A172 (cell line): ENCODE measurements at places on chromosomes 7 and 10.

- DNase-seq = no peak
Observed at GRCh38 chr7:26584326-26584725, 280.1 kb downstream of the SKAP2 start.

GRCh38 chr10:48653347-48653746 is 31.3 kb upstream of the WDFY4 start:
- no peak for DNase-seq

DNA sequence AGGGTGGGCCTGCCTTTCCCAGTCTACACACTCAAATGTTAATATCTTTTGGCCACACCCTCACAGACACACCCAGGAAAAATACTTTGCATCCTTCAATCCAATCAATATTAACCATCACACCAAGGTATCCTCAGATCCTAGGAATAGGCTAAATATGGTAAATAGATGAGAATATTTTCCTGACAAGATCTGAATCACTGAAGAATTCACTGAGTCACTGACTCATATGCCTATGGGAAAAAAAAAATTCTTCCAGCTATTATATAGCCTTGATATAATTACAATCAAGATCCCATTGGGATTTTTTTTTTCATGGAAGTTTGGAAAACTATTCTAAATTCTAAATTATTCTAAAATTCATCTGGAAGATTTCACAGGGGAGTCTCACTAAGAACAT is 65.8 kb downstream of the INHBA start:
- no peak for DNase-seq

- DNase-seq = no peak
Observed at GRCh38 chr10:98186681-98187080, 52.2 kb downstream of the R3HCC1L start.

- DNase-seq = no peak
Observed at GRCh38 chr10:60497364-60497763, 107.7 kb upstream of the ANK3 start.

DNA sequence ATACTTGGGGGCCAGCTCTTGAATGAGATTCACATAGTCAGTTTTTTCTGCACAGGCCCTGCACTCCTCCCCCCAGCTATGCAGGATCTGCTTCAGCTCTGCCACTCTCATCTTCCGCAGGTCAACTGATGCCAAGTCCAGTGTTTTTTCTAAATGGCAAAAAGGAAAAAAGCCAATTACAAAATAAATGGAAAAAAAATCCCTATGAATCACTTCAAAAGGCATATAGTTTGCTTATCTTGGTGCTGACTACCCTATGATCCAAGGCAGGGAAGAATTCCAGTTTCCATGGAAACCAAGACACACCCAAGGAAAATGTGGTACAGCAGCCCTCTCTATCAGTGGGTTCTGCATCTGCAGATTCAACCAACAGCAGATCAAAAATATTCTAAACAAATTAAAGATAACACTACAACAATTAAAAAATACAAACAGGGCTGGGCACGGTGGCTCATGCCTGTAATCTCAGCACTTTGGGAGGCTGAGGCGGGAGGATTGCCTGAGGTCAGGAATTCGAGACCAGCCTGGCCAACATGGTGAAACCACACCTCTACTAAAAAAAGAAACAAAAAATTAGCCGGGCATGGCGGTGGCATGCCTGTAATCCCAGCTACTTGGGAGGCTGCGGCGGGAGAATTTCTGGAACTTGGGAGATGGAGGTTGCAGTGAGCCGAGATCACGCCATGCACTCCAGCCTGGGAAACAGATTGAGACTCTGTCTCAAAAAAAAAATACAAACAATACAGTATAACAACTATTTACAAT is 17.6 kb downstream of the CDNF start:
- DNase-seq = peak; percentile 96

GRCh38 chr10:114291516-114291915 is 52.5 kb downstream of the VWA2 start:
- no peak for DNase-seq

DNA sequence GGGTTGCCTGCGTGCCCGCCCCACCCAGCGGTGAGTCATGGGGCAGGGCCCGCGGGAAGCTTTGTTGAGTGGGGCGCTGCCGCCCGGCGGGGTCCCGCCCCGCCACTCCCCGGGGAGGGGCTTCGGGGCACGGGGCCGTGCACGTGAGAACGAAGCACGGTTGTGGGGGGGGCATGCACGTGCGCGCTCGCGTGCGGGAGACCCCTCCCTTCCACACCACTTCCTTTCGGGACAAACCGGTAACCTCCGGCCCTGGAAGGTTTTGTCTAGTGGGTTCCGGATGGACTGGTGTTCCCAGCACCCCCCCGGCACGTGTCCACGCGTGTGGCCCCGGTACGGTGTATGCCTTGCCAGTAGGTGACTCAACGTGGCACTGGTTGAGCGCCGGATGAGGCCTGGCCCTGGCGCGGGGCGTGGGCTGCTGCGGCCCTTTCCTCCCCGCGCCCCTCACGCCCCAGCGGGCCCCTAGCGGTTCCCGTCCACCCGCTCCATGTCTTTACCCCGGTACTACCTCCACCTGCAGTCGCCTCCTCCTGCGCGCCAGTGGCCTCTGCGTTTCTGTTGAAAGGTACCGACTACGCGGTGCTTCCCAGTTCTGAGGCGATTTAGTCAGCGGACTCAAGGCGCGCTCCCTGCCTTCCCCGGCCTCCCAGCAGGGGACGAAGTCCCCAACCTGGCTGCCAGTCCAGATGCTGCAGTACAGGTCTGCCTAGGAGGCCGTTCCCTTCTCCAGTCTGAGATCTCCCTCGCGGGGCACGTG is 3.1 kb downstream of the ADIRF start:
- peak; percentile 90 for DNase-seq

GRCh38 chr10:69065406-69066361 is 22.2 kb upstream of the SRGN start:
- peak; percentile 53 for DNase-seq

GRCh38 chr7:65338346-65338745 is 35.3 kb upstream of the ZNF92 start:
- DNase-seq = no peak

DNA sequence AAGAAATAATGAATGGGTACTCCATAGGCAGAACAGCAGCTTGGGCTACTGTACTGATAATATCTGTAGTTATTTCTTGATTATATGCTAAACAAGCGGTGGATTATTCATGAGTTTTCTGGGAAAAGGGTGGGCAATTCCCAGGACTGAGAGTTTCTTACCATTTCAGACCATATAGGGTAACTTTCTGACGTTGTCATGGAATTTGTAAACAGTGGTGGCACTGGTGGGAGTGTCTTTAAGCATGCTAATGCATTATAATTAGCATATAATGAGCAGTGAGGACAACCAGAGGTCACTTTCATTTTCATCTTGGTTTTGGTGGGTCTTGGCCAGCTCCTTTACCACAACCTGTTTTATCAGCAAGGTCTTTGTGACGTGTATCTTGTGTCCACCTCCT is 399.7 kb downstream of the CDC14C start:
- no peak for DNase-seq

DNA sequence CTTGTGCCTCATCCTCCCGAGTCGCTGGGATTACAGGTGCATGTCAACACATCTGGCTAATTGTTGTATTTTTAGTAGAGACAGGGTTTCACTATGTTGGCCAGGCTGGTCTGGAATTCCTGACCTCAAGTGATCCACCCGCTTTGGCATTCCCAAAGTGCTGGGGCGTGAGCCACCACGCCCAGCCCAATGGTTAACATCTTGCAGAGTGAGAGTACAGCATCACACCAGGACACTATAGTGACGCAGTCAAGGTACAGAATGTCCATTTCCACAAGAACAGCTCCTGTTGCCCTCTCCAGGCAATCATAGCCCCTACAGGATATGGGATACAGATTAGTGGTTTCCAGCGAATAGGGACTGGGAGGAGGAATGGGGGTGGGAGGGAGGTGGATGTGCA is 34.0 kb downstream of the MYO1G start:
- DNase-seq = no peak

DNA sequence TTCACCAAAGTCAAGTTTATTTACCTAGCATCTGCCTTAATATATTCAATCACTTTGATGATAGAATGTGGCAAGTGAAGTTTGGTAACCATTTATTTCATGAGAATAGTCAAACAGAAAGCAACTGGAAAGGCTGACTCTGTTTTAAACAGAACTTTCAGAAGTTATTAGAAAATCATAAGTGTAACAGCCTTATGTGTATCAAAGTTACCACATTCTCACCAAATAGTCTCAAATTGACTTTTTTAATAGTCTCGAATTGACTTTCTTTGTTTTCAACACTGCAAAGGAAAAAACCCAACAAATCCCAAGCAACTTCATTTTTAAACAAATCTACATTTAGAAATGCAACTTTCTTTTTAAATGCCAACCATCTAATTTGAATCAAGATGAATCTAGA is 29.5 kb downstream of the NAMPT start:
- no peak for DNase-seq

- no peak for DNase-seq
Observed at GRCh38 chr10:69899727-69900595, 98.3 kb downstream of the COL13A1 start.

GRCh38 chr7:31873816-31874597 is 187.0 kb downstream of the PPP1R17 start:
- no peak for DNase-seq

DNA sequence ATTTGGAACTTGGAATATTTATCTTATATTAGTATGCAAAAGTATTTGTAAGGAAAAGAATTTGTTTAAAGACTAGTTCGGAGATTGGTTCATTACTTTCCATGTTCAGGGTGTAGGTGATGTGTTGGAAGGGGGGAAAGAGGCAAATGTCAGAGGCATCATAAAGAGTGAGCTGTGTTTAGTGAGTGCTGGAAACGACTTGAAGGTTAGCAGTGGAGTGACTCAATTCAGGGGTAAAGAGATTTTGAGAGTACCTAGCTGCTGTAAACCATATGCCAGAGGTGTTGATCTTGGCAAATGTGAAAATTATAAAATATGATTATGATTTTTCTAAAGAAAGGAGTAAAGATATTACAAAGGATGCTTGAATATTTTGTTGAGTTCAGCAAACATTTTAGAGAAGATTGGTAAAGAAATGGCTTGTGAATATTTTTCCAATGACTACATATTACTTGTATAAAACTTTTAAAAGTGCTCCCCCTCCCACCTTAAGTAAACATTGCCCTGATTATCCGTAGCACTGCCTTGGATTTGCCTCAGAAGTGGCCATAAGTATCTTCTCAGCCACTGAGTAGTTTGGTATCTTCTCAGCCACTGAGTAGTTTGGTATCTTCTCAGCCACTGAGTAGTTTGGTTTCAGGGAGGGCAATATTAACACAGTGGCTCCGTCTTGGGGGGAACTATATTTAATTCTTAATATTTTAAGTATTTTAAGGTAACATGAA is 51.5 kb downstream of the ZNRF2 start:
- DNase-seq = no peak

DNA sequence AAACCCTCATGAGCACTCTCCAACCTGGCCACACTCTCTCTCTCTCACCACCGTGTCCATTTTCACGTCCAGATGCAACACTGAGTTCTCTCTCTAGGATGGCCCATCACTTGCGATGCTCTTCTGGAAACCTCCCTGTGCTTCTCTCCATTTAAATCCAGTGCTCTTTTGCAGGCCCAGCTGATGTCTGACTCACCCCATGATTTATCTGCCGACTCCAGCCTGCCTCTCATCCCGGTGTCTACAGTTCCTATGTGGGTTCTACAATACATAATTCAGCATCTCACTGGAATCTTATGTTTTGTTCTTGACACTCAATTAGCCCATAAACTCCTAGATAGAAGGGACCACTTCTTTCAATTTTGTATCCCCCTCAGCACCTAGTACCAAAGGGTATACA is 5.0 kb downstream of the TPK1 start:
- peak; percentile 52 for DNase-seq

DNA sequence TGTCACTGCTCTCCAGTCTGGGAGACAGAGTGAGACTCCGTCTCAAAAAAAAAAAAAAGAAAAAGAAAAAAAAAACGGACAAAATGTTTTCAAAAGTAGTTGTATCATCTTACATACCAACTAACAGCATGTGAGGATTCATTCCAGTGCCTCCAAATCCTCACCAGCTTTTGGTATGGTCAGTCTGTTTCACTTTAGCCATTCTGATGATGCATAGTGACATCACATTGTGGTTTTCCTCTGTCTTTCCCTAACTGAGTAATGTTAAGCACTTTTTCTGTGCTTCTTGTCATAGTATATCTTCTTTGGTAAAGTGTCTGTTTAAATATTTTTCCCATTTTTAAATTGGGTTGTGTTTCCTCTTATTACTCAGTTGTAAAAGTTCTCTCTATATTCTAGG is 251.4 kb upstream of the CTBP2 start:
- peak; percentile 69 for DNase-seq

GRCh38 chr7:150945853-150946420 is 32.2 kb downstream of the KCNH2 start:
- DNase-seq = no peak

DNA sequence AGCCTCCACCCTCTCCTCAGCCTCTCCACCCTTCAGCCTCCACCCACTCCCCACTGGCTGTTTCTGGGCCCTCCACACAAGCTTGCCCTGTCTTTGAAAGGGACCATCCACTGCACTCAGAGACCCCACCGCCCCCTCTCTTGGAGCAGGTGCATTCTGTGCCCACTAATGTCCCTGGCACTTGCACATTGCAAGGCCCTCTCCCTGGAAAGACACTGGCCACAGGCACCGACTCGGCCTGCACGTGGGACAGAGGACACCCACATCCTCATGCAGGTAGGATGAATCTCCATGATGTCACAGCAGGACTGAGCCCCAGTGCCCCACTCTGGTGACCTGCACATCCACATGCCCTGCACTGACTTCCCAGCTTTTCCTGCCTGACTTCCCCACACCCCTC is 36.8 kb upstream of the EBF3 start:
- no peak for DNase-seq

DNA sequence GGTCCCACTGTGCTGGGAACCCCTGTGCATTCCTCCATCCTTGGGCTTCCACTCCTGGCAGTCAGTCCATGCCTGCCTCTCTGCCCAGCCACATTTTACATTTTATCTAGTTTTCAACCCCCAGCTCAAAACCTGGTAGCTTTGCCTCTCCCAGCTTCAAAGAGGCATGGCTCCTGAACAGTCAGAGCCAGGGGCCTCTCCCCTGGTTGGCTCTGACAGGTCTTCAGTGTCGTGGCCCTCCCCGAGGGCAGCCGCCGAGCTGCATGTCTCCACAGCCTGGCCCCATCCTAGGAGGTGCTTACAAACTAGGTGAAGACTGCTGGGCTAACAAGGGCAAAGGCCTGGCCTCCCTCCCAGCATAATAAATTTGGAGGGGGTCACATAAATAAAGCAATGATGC is 14.8 kb downstream of the COBL start:
- DNase-seq = no peak

GRCh38 chr7:31679574-31680305 is 7.3 kb upstream of the PPP1R17 start:
- DNase-seq = no peak

DNA sequence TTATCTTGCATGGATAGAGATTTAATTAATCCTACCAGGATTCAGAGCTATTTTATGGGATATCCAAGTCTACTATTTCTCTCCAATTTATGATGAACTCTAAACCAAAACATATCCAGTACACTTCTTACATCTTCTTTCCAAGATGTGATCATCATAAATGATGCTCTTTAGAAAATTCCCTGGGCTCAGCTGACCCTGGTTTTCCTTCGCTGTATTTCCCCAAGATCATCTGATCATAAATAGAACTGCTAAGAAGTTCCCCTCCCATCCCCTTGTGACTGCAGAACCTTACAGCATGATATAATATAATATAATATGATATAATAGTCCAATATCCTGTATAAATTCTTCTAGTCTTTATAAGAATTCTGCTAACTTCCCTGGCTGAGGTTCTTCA is 114.6 kb upstream of the LYZL2 start:
- DNase-seq = no peak
